ENCODE measurements at places on chromosomes 6 and 20.

- no peak for DNase-seq
Measured at GRCh38 chr20:47361057-47361915, 4.8 kb upstream of the ZMYND8 start.

GRCh38 chr6:55496201-55496600, 82.8 kb downstream of the HMGCLL1 start:
- no peak for DNase-seq

DNA sequence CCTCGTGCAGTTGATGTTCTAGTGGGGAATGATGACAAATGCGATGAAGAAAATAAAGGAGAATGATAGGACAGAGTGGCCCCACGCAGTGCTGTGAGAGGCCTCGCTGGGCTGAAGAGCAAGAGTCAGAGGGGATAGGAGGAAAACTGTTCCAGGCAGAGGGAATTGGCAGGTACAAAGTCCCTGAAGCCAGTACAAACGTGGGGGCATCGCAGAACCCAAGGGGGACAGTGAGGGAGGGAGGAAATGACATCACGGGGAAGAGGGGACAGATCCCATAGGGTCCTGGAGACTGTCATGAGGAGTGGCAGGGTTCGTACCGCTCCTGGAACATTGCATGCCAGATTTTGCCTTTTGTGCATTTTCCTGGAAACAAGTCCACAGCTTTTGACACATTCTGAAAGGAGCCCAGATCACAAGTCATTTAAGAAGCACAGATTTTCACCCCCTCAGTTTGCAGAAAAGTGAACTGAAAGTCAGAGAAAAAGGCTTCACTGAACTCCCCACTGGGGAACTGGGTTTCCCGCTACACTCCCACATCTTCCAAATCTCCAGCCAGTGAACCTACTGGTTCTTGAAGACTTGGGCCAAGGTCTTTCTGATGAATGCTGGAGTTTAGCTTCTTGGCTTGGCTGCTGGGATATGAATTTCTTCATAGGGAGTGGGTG, 77.0 kb downstream of the SULF2 start:
- no peak for DNase-seq

GRCh38 chr20:48096212-48096875, 311.1 kb upstream of the SULF2 start:
- DNase-seq, result no peak

DNA sequence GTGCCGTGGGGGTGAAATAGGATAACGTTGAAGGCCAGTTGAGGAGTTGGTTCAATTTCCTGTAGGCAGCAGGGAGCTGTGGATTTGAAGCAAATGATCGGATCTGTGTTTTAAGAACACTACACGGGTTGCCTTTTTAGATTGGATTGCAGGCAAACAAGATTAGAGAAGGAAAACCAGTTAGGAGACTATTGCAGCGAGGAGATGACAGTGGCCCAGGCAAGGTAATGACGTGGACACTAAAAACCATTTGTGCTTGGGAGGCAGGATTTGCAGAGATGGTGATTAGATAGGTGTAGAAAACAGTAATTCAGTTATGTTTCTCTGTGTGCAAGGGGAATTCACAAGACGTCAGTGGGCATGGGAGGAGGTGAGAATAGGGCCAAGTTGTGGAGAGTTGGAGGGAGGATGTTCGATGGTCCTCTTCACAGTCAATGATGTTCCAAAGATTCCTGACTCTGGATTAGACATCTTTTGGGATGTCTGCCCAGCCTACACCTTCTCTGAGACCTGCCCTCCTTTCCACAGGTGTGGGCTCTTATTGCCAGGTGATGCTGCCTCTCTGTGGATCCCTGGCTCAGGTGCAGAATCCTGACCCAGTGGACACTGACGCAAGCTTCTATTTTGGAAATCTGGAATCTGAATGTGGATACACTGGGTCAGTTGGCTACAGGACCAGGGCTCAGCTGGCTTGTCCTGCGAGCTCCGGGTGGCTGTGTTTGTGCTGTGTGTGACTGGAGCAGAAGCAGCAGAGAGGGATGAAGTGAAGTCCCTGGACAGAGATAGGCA, 54.2 kb downstream of the TFAP2C start:
- DNase-seq, result no peak

GRCh38 chr6:113120582-113121285, 736.4 kb upstream of the MARCKS start:
- DNase-seq, result no peak
